ENCODE measurements at places on chromosomes 16 and 17.

- DNase-seq = no peak
Measured at GRCh38 chr17:49210158-49211029, at the start of the genes ABI3 and GNGT2. Gene ABI3, plus strand, starts transcription at chr17:49210707. Its CDS starts 18 bp downstream, at chr17:49210725. Gene GNGT2, minus strand, starts transcription at chr17:49210574. Its CDS starts 3,152 bp downstream, at chr17:49207422.

DNA sequence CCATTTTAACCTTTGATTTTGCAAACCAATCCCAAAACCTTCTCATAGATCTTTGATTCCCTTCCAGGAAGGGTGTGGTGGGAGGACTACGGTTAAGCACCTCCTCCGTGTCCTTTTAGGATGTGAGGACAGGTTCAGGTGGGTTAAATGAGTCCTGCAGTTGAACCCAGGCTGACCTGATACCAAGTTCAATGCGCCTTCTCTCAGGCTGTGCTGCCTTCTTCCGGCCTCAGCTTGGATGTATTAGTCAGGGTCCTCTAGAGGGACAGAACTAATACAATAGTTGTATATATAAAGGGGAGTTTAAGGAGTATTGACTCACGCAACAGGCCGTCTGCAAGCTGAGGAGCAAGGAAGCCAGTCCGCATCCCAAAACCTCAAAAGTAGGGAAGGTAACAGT lies 10.5 kb upstream of the CSF3 start:
- no peak for DNase-seq

DNA sequence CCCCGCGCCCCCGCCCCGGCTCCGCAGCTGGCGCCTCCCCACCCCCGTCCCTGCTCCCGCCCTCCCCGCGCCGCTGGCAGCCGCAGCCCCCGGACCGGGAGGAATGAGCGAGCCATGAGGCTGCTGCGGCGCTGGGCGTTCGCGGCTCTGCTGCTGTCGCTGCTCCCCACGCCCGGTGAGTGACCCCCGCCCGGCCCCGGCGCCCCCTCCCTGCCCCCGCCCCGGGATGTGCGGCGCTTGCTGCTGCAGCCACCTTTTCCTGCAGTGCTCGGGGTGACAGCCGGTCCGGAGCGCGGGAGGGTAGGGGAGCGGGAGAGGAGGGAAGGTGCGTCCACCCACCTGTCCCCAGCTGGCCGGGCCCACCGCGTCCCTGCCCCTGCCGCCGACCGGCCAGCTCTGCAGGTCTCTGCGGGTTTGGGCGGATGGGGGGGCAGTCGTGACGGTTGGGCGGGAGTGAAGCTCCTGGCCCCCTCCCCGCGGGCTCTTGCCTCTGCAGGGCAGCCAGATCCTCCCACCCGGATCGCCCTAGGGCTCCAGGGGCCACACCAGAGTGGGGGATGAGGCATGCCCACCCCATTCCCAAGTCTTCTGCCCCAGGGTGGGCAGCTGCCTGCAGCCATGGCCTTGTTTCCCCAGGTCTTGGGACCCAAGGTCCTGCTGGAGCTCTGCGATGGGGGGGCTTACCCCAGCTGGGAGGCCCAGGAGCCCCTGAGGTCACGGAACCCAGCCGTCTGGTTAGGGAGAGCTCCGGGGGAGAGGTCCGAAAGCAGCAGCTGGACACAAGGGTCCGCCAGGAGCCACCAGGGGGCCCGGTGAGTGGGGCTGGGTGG lies 513 bp downstream of the ADAM11 start:
- no peak for DNase-seq

DNA sequence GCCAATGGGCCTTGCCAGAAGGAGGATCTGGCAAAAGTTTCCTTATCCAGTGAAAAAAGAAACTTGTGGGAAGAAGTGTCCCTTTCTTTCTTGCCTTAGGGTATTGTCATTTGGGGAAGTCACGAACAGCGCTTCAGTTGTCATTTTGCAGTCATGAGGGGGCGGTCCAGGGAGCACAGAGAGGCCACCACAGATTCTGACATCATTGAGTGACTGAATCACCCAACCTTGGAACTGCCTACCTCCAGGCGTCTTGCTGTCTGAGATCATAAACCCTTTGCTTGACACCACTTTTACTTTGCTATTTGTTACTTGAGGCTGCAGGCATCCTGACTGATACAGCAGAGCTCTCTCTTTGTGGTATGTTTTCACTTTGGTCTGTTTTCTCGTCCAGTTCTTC lies 3.1 kb upstream of the WSCD1 start:
- DNase-seq = no peak

DNA sequence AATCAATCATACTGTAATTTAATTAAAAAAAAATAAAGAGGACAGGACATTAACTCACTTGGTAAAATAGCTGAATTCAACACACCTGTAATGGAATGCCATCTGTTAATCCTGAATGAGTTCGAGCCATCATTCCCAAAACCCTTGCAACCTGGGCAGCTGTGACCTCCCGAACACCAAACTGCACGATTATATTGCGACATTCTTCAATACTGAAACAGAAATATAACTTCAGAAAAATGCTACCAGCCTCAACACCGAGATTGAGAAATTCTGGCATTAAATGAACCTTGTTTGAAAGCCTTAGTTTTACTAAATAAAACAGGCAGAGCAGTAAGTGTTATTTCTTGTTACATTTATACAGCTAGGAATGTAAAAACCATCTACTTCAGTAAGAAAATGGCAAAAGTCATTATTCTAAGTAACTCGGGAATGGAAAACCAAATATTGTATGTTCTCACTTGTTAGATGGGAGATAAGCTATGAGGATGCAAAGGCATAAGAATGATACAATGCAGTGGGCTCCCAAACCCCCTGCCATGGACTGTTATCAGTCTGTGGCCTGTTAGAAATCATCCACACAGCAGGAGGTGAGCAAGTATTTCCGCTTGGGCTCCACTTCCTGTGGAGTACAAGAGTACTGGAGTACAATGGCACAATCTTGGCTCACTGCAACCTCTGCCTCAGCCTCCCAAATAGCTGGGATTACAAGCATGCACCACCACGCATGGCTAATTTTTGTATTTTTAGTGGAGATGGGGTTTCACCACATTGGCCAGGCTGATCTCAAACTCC lies 46.5 kb downstream of the CNOT1 start:
- DNase-seq = no peak

- DNase-seq = no peak
Measured at GRCh38 chr17:45116434-45117016, 15.8 kb downstream of the PLCD3 start.
